Dermis microvascular lymphatic vessel endothelial cell (primary cell): ENCODE measurements at places on chromosomes 11 and 22.

DNA sequence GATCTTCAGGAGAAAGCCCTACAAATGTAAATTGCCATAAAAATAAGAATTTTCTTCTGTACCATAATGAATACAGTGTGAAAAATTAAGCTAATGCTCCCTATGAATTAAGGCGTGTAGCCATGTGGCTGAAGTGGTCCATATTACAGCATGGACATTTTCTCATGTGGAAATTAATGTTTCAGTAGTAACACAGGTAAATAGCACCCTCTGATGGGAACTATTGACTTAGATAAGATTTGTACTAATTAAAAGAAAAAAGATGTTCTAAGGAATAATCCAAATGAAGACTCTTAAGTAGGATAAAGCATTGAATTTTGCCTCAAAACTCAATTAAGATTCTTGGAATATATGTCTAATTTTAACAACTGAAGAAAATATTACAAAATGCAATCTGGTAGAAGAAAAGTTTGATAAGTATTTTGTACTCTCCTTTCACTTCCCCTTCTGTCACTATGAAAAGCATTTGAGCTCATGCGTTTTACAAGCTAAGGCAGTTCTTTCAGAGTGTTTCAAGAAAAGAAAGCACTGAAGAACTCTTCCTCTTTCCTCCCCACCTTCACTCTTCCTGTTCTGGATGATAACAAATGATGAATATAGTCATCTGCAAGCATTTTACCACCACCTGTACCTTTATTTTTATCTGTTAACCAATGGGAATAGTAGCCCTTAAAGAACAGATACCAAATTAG lies 9.9 kb upstream of the OR8D2 start:
- DNase-seq = no peak

GRCh38 chr11:47592251-47592650 lies 2.0 kb downstream of the C1QTNF4 start:
- no peak for DNase-seq

- no peak for DNase-seq
Measured at GRCh38 chr11:117912497-117912896, 16.7 kb downstream of the TMPRSS13 start.

- no peak for DNase-seq
Measured at GRCh38 chr11:105000167-105000566, 22.8 kb downstream of the CASP5 start.

- DNase-seq = no peak
Measured at GRCh38 chr11:118230088-118230487, 5.3 kb upstream of the JAML start.

DNA sequence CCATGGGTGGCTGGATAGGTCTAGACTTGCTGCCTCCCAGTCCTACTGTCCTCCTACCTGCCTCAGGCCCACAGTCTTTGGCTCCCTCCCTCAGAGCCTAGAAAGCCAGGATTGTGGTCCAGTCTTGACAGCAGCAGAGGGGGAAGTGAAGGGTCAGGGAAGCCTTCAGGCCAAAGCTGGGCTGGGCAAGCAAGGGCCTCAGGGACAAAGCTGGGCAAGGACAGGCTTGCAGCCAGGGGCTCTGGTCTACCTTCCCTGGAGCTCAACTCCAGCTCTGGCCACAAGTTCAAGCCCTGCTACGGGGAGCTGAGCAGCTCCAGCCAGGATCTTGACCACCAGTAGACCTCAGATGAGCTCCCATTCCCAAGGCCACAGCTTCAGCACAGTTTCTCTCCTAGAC lies 14.9 kb downstream of the LMO1 start:
- DNase-seq = no peak

DNA sequence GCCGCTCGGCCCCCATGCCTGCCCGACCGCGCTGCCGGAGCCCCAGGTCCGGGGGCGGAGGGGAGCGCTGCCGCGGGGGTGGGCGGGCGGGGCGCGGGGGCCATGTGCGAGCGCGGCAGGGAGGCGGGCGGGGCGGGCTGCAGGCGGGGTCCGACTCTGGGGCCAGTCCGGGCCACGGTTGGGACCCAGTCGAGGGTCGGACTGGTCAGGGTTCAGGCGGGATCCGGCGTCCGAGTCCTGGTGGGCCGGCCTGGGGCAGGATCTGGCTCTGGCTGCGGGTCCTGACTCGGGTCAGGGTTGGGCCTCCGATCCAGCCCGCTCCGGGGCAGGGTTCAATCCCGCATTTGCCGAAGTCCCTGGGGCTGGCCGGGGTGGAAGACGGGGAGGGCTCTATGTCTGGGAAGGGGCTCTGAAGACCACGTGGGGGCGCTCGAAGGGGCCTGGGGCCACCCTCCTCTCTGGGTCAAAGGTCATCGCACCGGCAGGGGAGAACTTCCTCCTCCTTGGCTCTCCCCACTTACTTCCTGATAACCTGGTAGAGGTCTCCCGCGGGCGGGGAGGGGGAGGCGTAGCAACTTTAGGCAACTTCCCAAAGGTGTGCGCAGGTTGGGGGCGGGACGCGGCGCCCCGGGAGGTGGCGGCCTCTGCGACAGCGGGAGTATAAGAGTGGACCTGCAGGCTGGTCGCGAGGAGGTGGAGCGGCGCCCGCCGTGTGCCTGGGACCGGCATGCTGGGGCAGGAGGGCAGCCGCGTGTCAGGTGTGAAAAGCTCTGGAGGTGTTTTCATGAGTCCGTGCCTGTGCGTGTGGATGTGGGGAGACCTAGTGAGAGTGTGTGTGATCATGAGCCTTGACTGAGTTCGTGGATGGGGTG lies 603 bp downstream of the ESRRA start:
- DNase-seq = peak; percentile 47

DNA sequence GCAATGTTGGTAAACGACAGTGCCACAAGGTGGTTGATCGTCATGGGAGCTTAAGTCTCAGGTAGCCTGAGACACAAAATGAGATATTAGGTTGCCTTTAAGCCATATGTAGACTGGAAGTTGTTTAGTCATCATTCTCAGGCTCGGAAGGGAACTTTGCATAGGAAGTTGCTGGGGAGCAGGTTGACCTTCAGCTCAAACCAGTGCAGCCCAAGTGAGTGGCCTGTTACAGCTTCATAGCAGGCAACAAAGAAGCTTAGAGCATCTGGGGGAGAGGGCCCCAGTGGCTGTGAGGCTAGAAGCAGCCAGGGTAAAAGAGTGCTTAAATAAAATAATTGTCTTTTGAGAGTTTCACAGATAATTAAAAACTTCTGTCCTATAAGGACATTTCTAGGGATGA lies 404.0 kb downstream of the GUCY1A2 start:
- DNase-seq = no peak

GRCh38 chr11:61542024-61542461 lies 33.5 kb downstream of the LRRC10B start:
- no peak for DNase-seq

- no peak for DNase-seq
Measured at GRCh38 chr22:40648386-40648785, 11.9 kb upstream of the MRTFA start.

- DNase-seq = peak; percentile 78
Measured at GRCh38 chr22:46352691-46353386, 17.3 kb downstream of the TRMU start.

- DNase-seq = no peak
Measured at GRCh38 chr22:17828502-17829080, 54.3 kb upstream of the BID start.

DNA sequence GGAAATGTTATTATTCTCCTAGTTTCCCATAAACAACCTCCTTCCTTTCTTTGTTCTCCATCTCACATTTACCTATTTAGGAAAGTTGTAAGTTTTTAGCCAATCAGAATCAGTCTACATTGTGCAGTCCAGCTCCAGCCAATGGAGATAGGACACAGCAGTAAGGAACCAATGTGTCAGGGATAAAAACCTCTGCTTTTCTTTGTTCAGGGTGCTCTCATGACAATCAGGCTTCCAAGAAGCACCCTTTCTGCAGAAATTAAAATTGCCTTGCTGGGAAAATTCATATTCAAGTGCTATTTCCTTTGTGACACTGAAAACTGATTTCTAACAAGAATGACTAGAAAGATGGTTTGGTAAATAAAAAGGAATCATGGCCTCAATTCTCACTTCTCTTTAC lies 14.6 kb downstream of the SCGB2A1 start:
- peak; percentile 36 for DNase-seq

DNA sequence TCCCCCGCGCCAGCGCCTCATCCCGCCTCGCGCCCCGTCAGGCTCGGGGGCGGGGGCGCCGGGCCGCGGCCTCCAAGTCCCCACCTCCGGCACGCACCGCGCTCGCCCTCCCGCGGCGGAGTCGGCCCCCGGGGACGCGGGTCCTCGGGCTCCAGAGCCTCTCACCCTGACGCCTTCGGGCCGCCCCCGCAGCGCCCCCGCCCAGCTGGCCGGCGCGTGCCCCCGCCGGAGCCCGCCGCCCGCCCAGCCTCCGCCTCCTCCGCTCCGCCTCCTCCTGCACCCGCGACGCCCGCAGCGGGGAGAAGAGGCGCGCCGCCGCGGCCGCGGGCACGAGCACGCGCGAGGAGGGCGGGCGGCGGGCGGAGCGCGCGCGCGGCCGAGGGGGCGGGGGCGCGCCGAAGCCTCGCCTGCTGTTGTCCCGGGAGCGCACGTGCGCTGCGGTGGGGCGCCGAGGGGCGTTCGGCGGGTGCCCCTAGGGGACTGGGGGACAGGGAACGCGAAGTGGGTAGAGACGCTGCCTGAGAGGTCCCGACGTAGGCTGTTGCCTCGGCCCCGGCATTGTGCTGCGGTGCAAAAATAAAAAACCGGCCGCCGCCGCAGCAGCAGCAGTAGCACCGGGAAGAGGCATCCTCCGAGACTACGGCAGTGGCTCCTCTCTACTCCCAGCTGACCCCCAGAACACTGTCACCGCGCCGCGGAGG lies 87.4 kb upstream of the ARHGAP32 start:
- DNase-seq = peak; percentile 41

DNA sequence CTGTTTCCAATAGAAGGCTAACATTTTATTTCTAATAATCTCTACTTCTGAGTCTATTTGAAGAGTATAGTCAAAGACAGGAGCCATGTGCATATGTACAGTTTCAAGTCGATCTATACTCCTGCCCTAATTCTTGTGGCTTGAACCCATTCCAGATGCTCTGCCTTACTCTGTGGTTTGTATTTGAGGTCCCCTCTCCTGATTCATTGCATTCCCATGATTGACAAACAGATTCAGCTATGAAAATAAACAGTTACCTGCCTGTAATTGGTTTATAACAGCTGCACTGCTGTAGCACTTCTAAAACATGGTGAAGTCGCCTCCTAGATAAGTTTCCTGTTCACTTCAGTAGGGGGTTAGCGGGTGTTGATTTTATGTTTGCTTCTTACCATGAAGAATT lies 138.7 kb downstream of the SOX6 start:
- DNase-seq = no peak

- DNase-seq = no peak
Measured at GRCh38 chr11:93567401-93567895, 24.3 kb upstream of the SMCO4 start.

DNA sequence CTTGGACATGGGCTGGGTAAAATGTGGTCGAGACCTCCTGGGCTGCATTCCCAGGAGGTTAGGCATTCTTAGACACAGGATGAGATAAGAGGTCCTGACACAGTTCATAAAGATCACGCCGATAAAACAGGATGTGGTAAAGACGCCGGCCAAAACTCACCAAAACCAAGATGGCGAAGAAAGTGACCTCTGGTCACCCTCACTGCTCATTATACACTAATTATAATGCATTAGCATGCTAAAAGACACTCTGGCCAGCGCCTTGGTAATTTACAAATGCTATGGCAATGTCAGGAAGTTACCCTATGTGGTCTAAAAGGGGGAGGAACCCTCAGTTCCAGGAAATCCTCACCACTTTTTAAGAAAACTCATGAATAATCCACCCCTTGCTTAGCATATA lies 983.3 kb downstream of the OPCML start:
- DNase-seq = no peak

- no peak for DNase-seq
Measured at GRCh38 chr22:24129263-24129651, 52.0 kb upstream of the SUSD2 start.
